ENCODE measurements at places on chromosomes 12 and 14.

DNA sequence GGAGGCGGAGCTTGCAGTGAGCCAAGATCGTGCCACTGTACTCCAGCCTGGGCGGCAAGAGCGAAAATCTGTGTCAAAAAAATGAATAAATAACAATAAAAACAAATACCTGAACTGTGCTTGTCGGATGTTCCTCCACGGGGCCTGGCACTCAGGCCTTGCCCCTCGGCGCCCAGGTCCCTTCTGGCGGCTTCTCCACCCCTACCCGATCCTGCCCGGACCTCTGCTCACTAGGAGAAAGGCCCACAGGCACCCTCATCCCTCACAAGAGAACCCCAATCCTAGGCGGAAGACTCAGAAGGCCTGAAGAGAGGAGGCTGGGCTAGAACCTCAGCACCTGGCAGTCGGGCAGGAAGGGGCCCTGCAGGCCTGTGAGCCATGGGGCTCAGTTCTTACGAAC, 21.0 kb upstream of the BTBD6 start:
- DNase-seq, result no peak

DNA sequence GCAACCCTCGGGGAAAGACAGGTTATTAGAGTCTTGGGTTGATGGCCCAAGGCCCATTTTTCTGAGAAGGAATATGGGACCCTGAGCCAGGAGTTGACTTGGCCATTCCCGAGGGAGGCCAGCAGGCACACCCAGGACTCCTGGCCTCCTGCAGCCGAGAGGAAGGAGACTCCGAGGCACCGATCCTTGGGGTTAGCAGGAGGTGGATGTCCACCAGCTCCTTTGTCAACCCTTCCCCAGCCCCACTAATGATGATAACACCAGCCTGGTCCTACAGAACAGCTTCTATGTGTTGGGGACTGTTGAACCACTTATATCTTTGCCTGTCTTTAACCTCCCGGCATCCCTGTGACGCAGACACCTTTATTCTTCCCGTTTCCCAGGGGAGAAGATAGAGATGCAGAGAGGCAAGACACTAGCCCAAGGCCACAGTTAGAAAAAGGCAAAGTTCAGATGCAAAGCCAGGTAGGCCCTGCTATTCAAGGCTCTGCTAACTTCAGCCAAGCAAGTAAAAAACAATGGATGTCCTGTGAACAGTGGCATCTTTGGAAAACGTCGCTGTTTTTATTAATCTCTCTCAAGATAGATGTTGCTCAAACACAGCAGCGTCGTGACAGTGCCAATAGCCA, 767.3 kb upstream of the TBX3 start:
- DNase-seq, result no peak

- DNase-seq, result no peak
These were observed 67.3 kb downstream of the TSPAN9 start for GRCh38 chr12:3144495-3144894.

DNA sequence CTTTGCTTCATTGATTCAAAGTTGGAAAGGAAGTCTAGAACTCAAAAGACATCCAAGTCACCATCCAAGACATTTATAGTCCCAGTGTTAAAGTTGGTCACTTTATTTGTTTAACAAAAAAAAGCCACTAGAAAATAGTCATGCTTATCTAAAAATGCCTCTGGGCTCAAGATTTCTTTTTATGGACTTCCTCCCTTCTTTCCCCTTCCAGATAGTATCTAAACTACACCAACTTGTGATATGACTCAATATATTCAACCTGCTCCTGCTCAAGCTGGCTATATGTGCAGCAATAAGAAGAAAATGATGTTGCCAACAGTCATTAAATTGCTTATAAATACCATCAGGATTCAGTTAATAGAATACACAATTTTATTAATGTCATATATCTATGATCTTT, 1177.1 kb downstream of the FLRT2 start:
- no peak for DNase-seq

GRCh38 chr14:36313898-36314297, 6.5 kb downstream of the MBIP start:
- no peak for DNase-seq

GRCh38 chr12:3098436-3098835, 21.3 kb downstream of the TSPAN9 start:
- DNase-seq, result no peak

DNA sequence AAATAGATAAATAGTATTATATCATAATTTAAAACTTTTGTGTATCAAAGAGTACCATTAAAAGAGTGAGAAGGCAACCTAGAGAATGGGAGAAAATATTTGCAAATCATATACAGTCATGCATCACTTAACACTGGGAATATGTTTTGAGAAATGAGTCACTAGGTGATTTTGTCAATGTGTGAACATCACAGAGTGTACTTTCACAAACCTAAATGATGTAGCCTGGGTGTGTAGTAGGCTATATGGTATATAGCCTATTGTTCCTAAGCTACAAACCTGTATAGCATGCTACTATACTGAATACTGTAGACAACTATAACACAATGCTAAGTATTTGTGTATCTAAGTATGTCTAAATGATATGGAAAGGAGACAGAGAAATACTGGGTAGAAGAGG, 48.0 kb upstream of the ARID2 start:
- no peak for DNase-seq

- no peak for DNase-seq
These were observed 56.8 kb downstream of the LRFN5 start for GRCh38 chr14:41663473-41663850.

GRCh38 chr12:110846615-110847566, at the start of gene CCDC63:
CCDC63 (plus strand) TSS chr12:110846987; CDS start chr12:110852955, 5,968 bp downstream.
- no peak for DNase-seq

DNA sequence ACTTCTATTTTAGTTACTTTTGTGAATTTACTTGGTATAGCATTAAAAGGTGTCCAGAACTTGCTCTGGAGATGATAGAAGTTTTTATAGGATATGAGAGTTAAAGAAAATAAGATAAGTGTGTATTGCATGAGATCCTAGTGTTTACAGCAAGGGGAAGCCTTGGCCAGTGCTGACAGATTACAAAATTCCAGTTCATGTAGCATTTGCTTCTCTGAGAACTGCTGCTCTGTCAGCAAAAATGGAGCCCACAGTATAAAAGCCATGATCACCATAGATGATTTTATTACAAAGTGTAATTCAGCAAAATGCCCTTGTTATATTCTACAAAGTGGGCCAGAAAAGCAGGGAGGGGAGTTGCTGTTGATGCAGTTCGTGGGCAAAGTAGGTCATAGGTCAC, 40.0 kb upstream of the ATF1 start:
- DNase-seq, result no peak

DNA sequence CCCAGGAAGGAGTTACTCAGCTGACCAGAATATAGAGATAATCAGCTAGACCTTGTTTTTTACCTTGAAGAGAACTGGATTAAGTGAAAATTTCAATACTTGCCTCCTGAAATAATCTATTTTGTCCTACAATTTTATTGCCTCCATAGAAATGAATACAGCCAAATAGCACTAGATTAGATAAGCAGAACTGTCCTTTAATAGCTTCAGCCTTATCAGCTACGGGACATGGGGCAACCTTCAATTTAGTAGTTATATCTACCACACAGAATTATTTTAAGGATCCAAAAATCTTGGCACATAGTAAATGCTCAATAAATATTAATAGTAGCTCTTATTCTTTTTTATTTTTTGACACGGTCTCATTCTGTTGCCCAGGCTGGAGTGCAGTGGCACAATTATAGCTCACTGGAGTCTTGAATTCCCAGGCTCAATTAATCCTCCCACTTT, 67.2 kb upstream of the PLEKHG3 start:
- DNase-seq, result no peak

GRCh38 chr12:8773461-8773860, 49.0 kb upstream of the A2ML1 start:
- no peak for DNase-seq

- DNase-seq, result no peak
These were observed 886.2 kb upstream of the MGAT4C start for GRCh38 chr12:87142342-87142741.

GRCh38 chr12:3141339-3142321, 64.5 kb downstream of the TSPAN9 start:
- no peak for DNase-seq

- peak; percentile 29 for DNase-seq
These were observed 179.6 kb downstream of the TMEM117 start for GRCh38 chr12:44015333-44015941.

DNA sequence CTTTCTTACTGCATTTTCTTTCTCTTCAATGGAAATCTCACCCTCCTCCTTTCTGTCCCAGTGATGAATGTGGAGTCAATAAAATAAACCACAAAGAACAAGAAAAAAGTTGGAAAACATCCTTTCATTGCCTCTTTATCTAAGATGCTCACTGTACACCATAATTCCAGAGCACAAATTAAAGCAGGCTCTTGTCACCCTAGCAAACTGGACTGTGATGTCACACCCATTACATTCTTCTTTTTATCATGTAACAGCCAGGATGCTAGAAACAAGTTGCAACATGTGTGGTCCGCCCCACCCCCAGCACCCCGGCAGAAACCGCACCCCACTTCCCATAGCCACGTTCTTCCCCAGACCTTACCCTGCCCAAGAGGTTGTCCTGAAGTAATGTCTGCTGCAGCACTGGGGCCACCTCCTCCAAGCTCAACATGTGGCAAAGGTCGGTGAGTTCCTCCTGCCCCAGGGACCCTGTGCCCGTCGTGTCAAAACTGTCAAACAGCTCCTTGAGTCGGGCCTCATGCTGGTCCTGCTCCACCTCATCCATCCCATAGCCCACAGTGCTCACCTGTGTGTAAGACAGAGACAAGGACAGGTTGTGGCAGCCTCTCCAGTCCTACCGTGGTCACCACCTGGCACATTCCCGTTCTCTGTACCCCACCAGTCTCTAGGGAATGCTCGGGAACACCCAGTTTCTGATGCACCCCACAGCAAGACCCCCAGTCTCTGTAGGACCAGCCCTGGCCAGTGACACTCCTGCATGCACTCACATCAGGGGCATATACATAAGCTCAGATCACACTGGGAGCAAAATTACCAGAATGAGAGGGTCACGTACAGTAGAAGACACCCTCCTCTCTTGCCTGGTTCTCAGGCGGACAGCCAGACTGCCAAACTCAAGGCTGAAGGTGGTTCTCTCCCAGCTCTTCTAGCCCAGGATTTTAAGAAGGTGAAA, 9.2 kb downstream of the NIN start:
- DNase-seq, result no peak

GRCh38 chr12:103580026-103580425, 7.0 kb upstream of the STAB2 start:
- DNase-seq, result no peak

- no peak for DNase-seq
These were observed 185.5 kb upstream of the FAR2 start for GRCh38 chr12:28963554-28963953.

- DNase-seq, result no peak
These were observed 5.8 kb upstream of the DHH start for GRCh38 chr12:49100380-49100779.

GRCh38 chr12:53169644-53170043, 10.9 kb upstream of the ZNF740 start:
- DNase-seq, result no peak

GRCh38 chr12:8559676-8560075, 19.0 kb upstream of the CLEC4E start:
- DNase-seq, result no peak

DNA sequence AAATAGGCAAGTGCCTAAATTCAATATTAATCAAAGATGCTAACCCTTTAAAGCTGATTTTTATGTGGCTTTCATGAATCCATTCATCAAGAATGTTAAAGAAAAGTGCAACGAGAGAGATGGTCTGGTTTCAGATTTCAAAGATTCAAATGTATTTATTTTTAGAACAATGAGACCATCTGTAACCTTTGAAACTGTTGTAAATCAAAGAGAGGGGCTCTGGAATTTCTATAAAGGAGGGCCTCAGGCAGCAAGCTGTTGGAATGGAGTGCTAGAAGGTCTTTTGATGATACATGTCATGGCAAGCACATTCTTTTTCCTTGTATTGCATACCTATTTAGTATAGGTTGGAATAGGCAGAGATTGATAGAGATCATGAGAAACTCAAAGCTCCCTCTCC, 433.0 kb downstream of the LRIG3 start:
- DNase-seq, result no peak

DNA sequence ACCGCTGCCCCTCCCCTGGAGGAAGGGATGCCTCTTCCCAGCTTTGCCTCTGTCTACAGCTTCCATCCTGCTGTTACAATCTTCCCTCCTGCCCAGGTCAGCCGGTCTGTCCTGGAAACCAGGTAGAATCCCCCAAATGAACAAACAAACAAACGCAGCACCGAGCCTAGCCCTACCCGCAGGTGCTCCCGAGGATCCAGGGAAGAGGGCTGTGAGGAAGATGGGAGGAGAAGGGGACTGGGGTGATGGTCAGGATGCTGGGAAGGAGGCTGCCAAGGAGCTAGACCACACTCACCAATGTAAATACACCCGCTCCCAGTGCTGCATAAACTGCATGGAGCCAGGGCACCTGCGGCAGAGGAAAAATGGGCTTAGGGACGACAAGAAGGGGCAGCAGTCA, 16.6 kb downstream of the FAIM2 start:
- no peak for DNase-seq

DNA sequence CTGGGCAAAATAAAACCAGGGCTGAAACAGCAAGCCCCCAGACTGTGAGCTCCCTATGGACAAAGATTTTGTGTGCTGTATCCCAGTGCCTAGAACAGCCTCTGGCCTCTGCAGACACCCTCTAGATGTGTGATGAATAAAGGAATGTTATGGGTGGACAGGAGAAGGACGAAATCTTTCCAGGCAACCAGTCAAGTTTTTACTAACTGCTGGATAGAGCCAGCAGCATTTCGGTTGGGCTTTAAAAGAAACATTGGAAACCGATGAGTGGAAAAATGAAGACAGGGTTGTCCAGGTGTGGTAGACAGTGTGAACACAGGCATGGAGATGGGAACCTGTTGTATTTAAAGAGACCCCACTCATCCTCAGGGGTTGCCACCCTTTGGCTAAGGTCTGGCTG, 4.0 kb downstream of the CHGA start:
- DNase-seq, result no peak

Measured in glomerular endothelial cell (primary cell).